HFF-Myc (cell line): ENCODE measurements at places on chromosomes 11 and 22.

GRCh38 chr11:33021937-33022336, 6.3 kb downstream of the DEPDC7 start:
- DNase-seq, result no peak

GRCh38 chr11:108662700-108663099, 2.2 kb upstream of the DDX10 start:
- DNase-seq, result no peak

- DNase-seq, result no peak
These were observed 5.0 kb upstream of the LRFN4 start for GRCh38 chr11:66851698-66852465.

DNA sequence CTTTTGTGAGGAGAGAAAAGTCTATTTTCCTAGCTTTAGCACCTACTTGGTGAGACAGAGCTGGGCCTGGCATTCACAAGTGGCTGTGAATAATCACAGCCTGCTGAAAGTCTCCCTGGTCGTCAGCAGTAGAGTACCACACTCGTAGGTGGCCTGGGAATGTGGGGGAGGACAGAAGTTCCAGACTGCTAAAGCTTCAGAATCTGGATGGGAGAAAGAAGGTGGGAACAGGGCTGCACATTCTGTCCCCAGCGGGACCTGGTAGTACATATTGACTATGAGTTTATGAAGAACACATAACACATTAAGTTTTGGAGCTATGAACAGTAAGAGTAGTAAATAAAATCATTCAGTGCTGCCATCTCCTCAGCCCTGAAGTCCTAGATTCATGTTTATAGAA, 19.0 kb upstream of the LIMK2 start:
- DNase-seq, result no peak

DNA sequence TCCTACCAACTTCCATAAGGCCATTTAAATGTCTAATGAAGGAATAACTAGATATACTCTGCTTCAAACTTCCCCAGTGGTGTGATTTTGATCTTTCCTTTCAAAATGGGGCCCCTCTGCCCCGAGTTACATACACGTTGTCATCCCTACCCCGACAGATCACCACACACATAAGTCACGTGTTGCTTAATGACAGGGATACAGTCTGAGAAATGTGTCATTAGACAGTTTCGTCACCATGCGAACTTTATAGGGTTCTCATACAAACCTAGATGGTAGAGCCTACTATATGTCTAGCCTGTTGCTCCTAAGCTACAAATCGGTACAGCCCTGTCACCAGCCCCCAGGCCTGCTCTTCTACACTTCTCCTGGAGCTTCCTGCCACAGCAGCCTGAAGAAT, 49.8 kb upstream of the SCUBE2 start:
- no peak for DNase-seq

GRCh38 chr11:44257338-44258189, 52.4 kb downstream of the ALX4 start:
- DNase-seq, result no peak

DNA sequence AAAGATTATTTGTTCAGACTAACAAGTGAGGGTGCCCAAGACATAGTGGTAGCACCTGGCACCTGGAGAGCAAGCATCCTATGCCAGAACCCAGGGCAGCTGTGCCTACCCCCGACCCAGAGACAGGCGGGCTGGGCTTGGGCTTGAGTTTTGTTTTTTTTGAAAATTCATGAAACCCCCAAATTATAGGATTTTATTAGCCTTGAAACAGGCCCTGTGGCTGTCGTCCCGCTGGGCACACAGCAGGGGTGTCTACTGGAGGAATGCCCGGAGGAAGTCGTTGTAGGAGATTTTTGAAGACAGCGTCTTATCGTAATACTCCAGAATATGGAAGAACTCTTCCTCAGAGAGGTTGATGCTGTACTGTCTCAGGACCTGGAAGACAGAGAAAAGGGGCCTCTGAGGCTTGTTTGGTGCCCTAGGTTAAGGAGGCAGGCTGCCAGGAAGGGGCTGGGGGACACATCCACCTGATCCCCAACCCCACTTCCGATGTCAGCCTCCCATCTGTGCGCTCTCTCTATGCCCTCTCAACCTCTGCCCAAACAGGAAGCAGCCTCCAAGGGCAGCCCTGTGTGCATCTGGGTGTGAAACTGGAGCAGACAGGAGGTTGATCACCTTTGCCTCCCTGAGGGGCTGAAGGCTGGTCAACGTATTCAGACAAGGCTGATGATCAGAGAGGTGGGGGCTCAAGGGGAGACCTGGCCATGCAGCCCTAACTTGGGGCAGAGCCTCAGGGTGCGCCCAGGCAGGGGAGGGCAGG, 117.0 kb downstream of the MPPED1 start:
- DNase-seq, result no peak
